ENCODE measurements at places on chromosomes 5 and 9.

GRCh38 chr5:1104327-1105006 is 7.4 kb downstream of the SLC12A7 start:
- H3K27me3 ChIP-seq = no peaks in the 10 kb centered on the region
- DNase-seq = peak; percentile 62
- peaks cover 47% of the 10 kb centered on the region for H3K4me1 ChIP-seq

DNA sequence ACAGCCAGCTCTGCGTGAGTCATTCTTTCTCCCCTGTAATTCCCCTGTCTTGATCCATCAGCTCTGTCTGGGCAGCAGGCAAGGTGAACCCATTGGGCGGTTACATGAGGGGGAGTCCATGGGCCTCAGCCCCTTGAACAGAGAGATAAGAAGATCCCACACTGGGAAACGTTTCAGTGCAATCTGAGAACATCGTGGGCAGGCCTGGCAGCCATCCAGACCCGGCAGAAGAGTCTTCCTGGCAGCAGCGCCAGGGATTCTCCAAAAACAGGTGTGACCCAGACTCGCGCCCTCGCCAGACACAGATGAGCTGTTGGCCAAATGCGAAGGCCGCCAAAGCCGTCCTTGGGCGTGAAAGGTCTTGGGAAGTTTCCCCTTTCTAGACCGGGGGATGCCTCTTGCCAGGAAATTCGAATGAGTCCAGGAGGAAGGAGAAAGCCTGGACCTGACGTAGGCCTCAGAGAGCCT is 6.4 kb upstream of the SLC12A7 start:
- H3K4me1 ChIP-seq = no peaks in the 10 kb centered on the region
- H3K27ac ChIP-seq = no peak overlapping the region
- H3K27me3 ChIP-seq = peaks cover 13% of the 10 kb centered on the region
- no peaks in the 10 kb centered on the region for H3K36me3 ChIP-seq
- no peak overlapping the region for H3K4me3 ChIP-seq

DNA sequence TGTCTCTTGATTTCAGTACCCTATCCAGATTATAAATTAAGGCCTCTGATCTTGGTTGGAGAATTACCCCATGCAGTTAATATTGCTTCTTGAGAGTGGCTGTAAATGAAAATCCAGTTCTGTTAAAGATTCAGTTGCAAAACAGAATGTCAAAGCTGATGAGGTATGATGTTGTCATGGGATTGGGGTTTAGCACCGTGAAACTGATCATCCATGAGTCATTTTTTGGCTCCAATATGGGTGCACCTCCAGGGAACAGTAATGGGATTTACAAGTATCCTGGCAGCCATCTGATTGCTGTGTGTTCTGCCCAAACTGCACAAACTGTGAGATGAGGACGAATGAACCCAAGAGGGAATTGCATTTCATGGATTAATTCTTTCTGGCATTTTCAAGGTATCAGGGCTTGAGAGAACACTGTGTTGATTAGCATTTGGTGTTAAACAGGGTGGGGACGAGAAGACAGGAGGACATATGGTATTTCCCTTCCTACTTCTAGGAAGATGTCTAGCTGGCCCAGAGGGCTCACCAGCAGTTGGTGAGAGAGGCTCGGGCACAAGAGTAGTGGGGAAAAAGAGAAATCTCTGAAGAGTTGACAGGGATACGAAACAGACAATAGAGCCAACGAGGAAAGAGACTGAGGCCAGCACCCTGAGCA is 214.7 kb downstream of the GAS1 start:
- no peaks in the 10 kb centered on the region for H3K4me1 ChIP-seq
- no peak overlapping the region for H3K27ac ChIP-seq
- peaks cover 1% of the 10 kb centered on the region for H3K27me3 ChIP-seq
- no peak for DNase-seq

DNA sequence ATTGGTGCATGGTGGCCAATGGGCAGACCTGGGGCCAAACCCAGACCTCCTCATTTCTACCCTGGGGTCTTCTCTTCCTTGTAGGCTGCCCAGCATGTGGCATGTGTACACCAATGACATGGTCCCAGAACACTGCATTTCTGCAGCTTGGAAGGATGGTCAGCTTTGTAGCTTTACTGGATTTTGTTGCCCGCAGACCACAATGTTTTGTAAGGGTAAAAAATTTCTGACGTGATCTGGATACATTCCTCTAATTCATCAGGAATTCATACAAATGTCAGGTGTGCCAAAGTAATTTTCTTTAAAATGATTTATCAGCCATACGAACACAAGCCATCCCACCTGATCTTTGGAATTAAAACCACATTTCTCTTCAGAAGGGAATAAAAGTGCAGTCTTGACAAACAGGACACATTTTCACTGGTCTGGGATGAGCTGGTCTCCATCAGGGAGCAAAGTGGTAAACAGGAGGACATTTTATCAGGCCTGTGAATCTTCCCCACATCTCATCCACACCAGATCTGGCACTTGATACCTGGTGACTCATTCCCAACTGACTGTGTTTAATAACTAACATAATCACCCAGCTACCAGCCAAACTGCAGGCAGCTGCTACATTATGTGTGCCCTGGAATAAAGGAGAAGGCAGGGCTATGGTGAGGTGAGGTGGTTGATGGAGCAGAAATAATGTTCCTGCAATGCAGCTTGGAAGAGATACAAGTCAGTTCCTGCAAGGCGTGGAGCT is 103.9 kb downstream of the SPOCK1 start:
- H3K4me3 ChIP-seq = no peak overlapping the region
- H3K27ac ChIP-seq = no peak overlapping the region
- DNase-seq = no peak
- no peaks in the 10 kb centered on the region for H3K27me3 ChIP-seq
- no peaks in the 10 kb centered on the region for H3K36me3 ChIP-seq

GRCh38 chr5:131538177-131538593 is 96.8 kb downstream of the RAPGEF6 start:
- H3K27ac ChIP-seq = no peak overlapping the region
- no peaks in the 10 kb centered on the region for H3K27me3 ChIP-seq
- H3K4me1 ChIP-seq = peaks cover 87% of the 10 kb centered on the region

DNA sequence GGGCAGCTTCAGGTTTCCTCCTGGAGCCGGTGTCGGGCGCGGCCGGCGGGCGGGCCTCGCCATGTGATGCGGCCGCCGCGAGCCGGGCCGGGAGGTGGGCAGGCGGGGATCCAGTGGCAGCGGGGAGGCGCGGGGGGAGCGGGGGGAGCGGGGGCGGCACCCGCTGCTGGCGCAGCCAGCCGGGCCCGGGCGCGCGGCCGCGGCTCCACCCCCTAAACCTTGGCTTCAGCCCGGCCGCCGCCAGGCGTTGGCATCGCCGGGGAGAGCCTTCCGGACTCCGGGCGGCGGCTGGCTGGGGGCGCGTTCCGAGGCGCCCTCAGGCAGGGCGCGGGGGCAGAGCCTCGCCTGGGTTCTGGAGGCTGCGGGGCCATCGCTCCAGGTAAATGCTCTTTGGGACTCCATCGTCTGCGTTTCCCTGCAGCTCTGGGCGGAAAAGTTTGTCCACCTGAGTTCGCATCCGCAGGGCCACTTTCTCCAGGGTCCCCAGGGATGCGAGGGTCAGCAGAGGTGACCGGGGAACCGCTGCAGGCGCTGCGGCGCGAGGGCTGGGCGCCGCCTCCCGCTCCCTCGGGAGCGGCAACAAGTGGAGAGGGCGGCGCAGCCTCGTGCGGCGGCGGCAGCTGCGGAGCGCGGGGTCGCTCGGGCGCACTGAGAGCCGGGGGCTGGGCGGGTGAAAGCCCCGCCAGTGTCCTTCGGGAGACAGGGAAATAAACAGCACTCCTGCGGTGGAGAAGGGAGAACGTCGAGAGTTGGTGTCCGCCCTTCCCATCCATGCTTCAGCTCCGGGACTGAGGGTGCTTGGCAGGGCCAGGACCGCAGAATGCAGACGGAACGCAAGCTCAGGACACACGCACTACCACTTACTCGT is at the start of gene ARHGEF28:
Gene ARHGEF28, plus strand, starts transcription at position 253 of the 868 bp plus-strand sequence. CDS start 58,656 bp downstream, outside the sequence.
- H3K4me3 ChIP-seq = no peak within 1 kb of the TSS
- no peaks in the 10 kb centered on the region for H3K4me1 ChIP-seq
- peaks cover 55% of the 10 kb centered on the region for H3K27me3 ChIP-seq
- no peak for DNase-seq

DNA sequence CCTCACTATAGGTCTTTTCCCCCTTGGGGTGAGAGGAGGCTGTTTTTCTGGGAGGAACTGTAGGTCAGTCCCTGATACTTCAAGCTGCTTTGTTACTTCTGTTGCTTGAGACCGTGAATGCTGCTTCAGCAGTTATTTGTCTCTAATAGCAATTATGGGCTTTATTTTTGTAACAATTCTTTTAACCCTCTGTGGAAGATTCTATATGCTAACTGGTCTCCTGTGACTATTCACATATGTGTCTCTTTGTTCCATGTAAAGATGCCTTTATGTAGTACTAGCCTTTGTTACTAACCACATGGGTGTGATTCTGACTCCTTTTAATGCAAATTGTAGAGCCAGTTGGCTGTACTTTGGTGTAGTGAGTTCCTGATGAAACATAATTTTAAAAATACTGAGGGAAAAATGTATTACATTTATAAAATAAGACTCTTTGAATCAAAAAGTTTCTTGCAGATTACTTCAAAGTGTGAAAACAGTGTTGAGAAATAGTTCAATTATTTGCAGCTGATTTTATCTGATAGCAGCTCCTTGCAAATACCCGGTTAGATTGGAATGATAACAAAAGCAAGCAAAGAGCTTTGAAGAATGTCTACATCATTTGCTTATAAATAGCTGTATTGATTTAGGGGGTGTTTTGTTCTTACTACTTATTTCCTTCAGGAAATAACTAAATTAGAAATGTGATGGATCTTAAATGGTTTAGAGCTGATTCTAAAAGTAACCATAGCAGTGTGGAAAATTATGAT is 46.6 kb downstream of the ANGPTL2 start:
- peaks cover 17% of the 10 kb centered on the region for H3K4me1 ChIP-seq
- no peak for DNase-seq

GRCh38 chr5:52452098-52452497 is 335.6 kb upstream of the ITGA1 start:
- H3K4me1 ChIP-seq = no peaks in the 10 kb centered on the region
- no peaks in the 10 kb centered on the region for H3K36me3 ChIP-seq
- H3K27me3 ChIP-seq = peaks cover 5% of the 10 kb centered on the region
- no peak for DNase-seq
- no peak overlapping the region for H3K27ac ChIP-seq

GRCh38 chr9:27472195-27472594 is 51.9 kb upstream of the IFNK start:
- no peaks in the 10 kb centered on the region for H3K27me3 ChIP-seq
- H3K27ac ChIP-seq = no peak overlapping the region
- DNase-seq = no peak
- H3K36me3 ChIP-seq = no peaks in the 10 kb centered on the region
- peaks cover 5% of the 10 kb centered on the region for H3K4me1 ChIP-seq

DNA sequence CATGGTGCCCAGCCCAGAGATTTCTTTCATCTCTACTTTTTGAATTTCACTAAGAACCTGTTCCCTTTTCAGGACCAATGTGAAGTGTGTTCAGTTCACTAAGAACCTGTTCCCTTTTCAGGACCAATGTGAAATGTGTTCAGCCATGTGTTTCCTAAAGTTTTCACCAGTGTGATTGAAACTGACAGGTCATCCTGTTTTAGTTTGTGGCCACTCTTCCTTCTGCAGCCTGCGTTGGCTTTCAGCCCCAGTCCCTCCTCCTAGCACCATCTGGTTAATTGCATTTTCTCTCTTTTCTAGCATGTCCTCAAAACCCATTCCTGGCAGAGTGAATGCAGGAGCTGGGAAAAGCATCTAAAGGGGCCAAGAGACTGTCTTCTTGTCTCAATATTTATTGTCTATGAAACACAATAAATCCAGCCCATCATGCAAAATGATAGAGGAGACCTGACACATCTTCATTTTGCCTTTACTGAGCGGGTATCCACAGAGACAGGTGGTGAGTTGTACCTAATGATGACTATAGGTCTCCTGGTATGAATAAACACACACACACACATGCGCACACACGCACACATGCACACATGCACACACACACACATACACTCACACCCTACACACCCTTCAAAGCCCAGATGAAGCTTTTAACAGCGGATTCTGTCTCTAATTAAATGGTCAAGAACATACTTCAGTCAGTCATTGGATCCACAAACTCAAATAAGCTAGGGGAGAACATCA is 6.1 kb upstream of the PANK3 start:
- no peak overlapping the region for H3K27ac ChIP-seq
- peaks cover 15% of the 10 kb centered on the region for H3K4me1 ChIP-seq
- H3K27me3 ChIP-seq = peaks cover 15% of the 10 kb centered on the region
- DNase-seq = no peak

- no peak overlapping the region for H3K4me3 ChIP-seq
- peaks cover 2% of the 10 kb centered on the region for H3K27me3 ChIP-seq
- H3K36me3 ChIP-seq = no peaks in the 10 kb centered on the region
- H3K27ac ChIP-seq = no peak overlapping the region
- DNase-seq = no peak
- no peaks in the 10 kb centered on the region for H3K4me1 ChIP-seq
These were observed 71.3 kb upstream of the VCAN start for GRCh38 chr5:83400241-83400640.

DNA sequence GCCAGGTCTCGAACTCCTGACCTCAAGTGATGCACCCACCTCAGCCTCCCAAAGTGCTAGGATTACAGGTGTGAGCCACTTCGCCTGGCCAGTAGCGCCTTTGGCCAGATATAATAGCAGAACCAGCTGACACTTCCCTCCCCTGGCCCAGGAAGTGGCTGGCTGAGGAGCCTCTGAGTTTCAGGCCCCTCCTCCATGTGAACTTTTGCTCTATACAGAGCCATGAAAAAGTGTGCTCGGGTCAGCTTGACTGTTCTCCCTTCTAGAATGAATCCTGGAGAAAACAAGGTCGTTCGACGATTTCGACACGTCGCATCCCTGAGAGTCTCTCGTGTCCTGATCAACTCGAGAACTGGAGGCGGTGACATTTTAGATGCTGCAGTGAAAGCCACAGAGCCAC is 8.6 kb upstream of the ZDHHC12 start:
- H3K27ac ChIP-seq = no peak overlapping the region
- H3K27me3 ChIP-seq = no peaks in the 10 kb centered on the region
- H3K4me1 ChIP-seq = peaks cover 2% of the 10 kb centered on the region
- peaks cover 5% of the 10 kb centered on the region for H3K36me3 ChIP-seq

- no peak overlapping the region for H3K4me3 ChIP-seq
- no peaks in the 10 kb centered on the region for H3K27me3 ChIP-seq
- no peak for DNase-seq
- no peaks in the 10 kb centered on the region for H3K4me1 ChIP-seq
These were observed 91.3 kb upstream of the NFIB start for GRCh38 chr9:14405176-14405706.

DNA sequence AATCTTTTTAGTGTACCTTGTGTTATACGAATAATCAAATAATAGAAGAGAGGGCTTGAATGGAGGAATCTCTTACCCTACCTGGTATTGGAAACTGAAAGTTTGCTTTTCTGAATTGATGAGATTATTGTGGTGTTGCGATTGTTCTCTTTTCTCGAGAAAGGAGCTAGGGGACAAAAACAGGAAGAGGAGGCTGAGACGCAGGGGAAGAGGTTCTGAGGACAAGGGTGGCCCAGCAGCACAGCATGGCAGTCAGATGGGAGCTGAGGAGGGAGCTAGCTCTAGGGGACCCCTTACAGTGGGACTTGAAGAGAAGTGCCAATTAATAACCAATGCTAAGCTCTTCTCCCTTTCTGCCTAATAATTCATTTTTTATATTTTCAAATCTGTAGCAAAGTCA is 183.3 kb upstream of the DMAC1 start:
- peak overlapping the region; percentile 68 for H3K27ac ChIP-seq
- H3K4me3 ChIP-seq = peak overlapping the region; percentile 5
- H3K27me3 ChIP-seq = no peaks in the 10 kb centered on the region
- peaks cover 8% of the 10 kb centered on the region for H3K36me3 ChIP-seq

All from activated T-helper 1 cell treated with anti-CD3 and anti-CD28 coated beads, Interleukin-12 subunit alpha, Interleukin-12 subunit beta, Interleukin-2, Interleukin-4 antibody, amounts not matched to agents 30 ng/mL and 10 ng/mL and 1 ng/mL, durations not matched to agents 14 hours and 24 hours and 36 hours (primary cell).